ENCODE measurements at places on chromosomes 11 and 22.

- DNase-seq = no peak
Measured at GRCh38 chr11:34893416-34893815, 22.8 kb downstream of the APIP start.

DNA sequence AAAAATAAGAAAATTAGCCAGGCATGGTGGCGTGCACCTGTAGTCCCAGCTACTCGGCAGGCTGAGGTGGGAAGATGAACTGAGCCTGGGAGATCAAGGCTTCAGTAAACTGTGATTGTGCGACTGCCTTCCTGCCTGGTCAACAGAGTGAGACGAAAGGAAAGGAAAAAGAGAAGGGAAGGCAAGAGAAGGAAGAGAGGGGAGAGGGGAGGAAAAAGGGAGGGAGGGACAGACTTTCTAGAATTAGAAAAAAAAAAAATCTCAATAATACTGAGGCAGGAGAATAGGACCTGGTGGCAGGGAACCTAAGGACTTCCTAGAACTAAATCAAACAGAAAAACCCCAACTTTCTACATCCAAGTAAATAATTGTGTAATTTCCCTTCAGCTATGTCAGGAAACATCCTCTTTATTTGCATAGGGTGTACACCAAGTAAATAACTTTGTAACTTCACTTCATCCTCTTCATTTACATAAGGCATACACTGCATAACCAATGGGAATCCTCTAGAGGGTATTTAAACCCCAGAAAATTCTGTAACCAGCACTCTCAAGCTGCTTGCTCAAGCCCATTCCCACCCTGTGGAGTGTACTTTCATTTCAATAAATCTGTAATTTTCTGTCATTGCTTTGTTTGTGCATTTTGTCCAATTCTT lies 8.7 kb downstream of the SBF2 start:
- no peak for DNase-seq

- no peak for DNase-seq
Measured at GRCh38 chr22:37967147-37967546, 13.6 kb downstream of the POLR2F start.

GRCh38 chr22:46625113-46625842 lies 5.1 kb downstream of the GRAMD4 start:
- no peak for DNase-seq
